ENCODE measurements at places on chromosomes 3 and 15.
A peak's percentile ranks its signal among the peaks of the same experiment; 100 is the strongest.

DNA sequence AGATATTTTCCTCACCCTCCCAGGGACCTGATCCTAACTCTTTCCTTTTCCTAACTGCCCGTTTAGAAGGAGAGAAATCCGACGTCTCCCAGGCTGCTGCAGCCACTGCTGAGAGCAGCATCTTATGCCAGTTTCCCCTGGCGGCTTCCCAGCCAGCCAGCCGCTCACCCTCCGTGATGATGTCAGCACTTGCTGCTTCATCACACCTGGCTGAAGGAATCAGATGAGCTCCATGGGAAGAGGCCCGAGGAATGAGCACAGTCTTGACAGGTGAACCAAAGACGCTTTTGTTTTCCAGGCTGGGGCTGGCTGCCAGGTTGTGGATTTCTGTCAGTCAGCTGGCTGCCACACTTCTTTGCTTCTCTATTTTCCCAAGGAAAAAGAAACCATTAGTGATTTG is 445.1 kb upstream of the RBMS3 start:
- DNase-seq = no peak

DNA sequence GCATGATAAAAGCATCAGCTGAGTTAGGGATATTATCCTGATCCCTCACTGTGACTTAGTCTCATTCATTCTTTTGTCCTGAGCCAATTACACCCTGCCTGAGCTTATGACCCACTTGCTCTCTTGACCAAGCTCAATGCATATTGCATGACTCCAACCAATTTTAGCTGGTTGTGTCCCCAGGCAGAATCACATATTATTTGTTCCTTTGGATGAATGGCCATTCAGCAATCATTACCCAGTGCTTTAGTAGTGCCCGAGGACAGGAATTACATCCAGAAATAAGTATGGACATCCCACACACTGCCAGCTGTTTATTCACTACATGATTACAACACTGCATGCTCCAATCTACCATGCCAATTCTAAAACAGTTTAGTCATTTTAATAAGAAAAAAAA is 322.5 kb downstream of the ZBBX start:
- no peak for DNase-seq

DNA sequence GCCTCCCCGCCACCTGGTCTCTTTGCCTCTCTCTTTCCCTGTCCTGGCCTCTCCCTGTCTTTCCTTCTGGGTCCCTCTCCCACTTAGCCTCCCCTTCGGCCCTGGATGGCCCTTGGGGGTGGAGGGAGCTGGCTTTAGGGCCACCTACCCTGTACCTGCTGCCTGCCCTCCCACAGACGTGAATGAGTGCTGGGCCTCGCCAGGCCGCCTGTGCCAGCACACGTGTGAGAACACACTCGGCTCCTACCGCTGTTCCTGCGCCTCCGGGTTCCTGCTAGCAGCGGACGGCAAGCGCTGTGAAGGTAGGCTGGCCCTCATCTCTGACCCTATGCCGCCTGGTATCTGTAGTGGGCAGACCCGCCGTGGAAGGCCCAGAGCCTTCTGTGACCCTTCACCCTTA is 80.7 kb downstream of the FBLN2 start:
- no peak for DNase-seq

- DNase-seq = no peak
Observed at GRCh38 chr3:52167240-52167639, 13.0 kb upstream of the POC1A start.

GRCh38 chr3:37734886-37735285 is 126.8 kb upstream of the CTDSPL start:
- no peak for DNase-seq

DNA sequence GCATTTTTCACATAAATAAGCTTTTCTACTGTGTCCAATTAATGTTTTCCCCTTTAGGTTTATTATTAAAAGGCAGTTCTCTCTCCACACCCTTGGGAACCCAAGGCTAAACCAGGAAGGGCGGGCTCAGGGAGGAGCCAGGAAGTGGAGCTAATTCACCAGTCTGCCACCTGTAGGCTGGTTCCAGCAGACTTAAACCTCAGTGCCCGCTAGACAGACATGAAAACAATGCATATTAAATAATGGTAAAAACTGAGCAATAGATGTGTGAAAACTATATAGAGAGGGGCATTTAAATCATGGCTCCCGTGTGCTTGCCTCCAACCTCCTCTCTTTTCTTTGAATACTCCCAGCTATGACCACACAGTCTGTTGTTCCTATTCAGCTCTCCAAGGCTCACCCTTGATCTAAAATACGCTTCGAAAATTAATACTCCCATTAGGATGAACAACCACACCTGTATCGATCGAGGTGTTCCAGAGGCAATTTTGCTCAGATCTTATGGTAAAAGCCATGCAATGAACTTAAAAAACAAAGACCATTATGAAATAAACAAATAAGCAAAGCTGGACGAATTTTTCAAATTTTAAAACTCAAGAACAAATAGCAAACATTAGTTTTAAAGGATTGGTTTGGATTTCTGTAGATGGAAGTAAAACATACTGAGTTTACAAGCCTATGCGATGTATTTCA is 253.3 kb downstream of the TJP1 start:
- no peak for DNase-seq

GRCh38 chr3:124149771-124150170 is 157.8 kb upstream of the ROPN1 start:
- DNase-seq = no peak

GRCh38 chr15:54675241-54675640 is 521.5 kb downstream of the RSL24D1 start:
- DNase-seq = no peak

DNA sequence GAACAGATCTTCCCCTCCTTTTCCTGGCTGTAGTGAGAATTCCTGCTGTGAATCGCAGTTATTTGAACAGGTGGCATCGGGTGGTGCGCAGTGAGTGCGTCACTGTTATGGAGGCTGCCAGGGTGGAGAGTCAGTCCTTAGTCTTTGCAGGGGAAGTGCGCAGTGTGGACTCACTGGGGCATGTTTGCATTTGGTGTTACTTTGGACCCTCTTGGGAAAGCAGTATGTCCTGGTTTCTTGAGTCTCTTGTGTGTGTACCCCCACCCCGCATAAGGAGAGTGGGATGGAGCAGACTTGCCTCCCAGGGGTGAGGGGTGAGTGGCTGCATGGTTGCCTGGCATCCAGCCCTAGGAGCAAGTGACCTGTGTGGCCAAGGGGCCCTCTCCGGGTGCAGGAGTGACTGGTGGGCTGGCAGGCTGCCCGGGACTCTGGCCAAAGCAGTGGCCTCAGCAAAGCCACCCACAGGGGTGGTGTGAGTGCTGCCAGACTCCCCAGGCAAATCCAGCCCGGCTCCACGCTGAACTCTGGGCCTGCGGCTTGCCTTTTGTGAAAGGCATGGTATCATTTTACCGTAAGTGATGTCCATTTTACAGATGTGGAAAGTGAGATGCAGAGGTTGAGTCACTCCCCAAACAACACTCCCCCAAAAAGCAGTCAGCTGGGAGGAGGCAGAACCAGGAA is 46.4 kb downstream of the DNASE1L3 start:
- DNase-seq = no peak

- no peak for DNase-seq
Observed at GRCh38 chr15:42608752-42609488, 33.5 kb downstream of the STARD9 start.

DNA sequence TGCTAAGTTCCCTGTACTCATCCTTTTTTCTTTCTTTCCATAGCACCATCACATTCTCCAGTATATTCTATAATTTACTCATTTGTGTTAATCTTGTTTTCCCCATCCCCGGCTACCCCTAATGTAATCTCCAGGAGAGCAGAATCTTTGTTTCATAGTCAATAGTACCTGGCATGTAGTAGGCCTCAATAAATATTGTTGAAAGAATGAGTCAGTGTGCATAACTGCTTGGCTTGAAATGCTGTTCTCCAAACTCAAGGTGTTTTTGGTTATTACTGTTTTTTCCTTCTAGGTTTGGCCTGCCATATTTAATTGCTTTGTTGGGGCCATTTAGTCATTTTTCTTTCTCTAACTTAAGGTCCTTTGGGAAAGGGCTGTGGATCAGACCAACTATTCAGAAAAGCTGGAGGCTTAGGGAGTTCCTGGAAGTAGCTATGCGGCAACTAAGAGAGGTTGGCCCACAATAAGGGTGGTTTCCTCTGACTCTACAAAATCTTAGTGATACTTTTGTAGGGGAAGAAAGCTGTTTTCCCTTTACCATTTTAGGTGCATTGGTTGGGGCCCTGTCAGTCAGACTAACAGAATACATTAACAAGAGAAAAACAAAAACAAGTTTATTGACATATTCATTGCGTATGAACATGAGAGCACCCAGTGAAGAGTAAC is 28.4 kb downstream of the KAT2B start:
- no peak for DNase-seq

DNA sequence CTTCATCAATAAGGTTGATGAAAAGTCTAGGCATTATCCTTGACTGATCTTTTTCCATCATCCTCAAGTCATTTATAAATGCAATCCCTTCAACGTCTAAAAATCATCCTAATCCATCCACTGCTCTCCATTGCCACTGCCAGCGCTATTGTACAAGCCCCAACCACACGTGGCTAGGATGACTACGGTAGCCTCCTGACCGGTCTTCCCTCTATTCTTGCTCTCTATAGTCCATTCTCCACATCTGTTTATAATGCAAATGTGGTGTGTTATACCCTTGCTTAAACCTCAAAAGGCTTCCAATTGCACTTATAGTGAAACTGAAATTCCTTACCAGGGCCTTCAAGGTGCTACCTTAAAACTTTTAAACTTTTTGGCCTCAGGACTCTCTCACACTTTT is 410.6 kb upstream of the ADAMTS9 start:
- no peak for DNase-seq

GRCh38 chr15:88982304-88982945 is 69.2 kb upstream of the MFGE8 start:
- peak; percentile 47 for DNase-seq

DNA sequence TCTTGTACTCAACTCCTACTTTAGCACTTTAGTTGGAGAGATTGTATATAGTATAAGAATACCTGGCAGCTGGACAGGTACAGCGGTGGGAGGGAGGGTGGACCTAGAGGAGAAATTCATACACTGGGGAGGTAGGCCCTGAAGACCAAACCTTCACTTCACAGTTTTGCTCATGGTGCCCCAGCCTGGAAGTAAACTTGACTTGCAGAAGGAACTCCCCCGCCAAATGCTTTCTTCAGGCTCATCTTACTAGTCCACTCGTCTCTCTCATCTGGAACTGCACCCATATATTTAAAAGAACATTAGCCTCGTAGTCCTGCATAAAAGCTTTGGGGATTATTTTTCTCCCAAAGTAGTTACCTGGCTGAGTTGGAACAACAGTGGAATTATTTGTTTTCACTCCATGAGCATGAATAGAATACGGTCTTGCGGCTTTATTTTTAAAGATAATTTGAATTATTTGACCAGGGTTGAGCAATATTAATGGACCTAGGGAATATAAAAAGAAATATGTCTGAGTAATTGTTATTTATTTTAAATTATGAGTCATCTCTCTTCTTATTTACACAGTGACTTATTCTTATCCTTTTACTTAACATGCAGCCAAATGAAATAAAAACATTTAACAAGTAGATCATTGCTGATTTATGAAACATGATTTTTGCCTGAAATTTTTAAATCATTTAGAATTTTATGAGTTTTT is 25.5 kb upstream of the CP start:
- no peak for DNase-seq

DNA sequence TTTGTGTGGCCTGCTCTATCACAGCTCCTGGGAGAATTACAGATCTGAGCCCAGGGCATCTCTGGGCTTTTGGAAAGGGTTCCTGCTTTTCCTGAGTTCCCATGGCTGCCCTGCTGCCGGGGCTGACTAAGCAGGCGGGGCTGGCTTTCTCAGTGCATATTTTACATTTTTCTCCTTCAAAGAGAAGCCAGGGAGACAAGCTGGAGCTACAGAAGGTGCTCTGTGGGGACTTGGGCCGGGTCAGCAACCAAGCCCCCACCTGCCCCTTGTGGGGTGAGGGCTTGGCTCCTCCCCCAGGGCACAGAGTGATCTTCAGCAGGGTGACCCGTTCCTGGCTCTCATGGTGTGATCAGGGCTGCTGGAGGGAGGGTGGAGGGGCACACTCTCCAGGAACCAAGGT is 17.4 kb downstream of the ABTB1 start:
- DNase-seq = no peak

GRCh38 chr15:38252481-38253350 is at the start of gene SPRED1:
Gene SPRED1 (plus strand): TSS chr15:38252836. CDS start chr15:38253186, 350 bp downstream.
- DNase-seq = peak; percentile 70

GRCh38 chr3:29334706-29335105 is 53.8 kb downstream of the RBMS3 start:
- no peak for DNase-seq

- DNase-seq = no peak
Observed at GRCh38 chr3:127442506-127442905, 148.0 kb downstream of the TPRA1 start.

GRCh38 chr3:58088501-58088900 is 80.3 kb downstream of the FLNB start:
- DNase-seq = no peak

Measured in inflammatory macrophage (primary cell).